ENCODE measurements at places on chromosomes 5 and 9.
A peak's percentile ranks its signal among the peaks of the same experiment; 100 is the strongest.

DNA sequence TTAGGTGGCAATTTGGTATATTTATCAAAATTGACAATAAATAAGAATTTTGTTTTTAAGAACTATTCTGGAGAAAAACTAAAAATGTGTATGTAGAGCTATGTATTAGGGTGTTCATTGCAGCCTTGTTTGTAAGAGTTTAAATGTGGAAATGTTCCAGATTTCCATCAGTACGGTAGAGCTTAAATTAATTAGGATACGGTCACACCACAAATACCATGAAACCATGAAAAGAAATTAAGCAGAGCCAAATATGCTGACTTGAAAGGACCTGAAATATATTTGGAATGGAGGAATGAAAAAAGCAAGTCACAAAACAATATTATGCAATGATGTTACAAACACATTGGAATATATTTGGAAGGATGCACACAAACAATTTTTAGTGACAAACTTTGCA, 64.6 kb downstream of the ACTBL2 start:
- no peak for DNase-seq

DNA sequence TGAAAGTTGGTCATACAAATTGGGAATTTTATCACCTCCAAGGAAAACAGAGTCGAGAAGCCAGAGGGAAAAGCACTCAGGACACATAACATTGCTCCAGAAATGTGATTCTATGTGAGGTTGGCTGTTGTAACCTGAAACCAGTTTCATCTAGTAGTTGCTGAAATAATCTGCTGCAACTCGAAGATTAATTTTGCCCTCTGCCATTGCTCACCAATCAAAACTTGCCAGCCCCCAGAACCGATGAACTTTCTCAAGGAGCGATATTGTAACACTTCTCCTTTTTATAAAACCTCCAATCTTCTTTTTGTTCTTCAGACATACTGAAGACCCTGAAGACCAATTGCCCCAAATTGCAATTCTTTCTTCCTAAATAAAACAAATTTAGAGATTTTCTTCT, 31.1 kb downstream of the C5orf58 start:
- no peak for DNase-seq

DNA sequence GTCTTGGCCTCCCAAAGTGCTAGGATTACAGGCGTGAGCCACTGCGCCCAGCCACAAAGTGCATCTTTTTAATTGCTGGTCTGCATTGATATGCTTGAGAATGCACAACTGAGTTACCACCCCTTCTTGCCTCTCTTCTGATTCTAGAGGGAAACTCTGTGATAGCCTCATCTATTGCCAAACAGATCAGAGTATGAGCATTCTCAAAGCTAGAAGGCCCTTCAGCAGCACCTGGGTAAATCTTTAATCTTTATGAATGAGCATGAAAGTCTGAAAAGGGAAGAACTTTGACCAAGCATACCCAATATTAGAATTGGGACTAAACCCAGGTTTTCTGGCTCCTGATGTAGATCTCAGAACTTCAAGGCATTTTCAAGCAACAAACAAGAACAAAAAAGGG, 298.3 kb upstream of the TNC start:
- DNase-seq: no peak

- DNase-seq: peak; percentile 58
These were observed 722.8 kb upstream of the GRAMD2B start for GRCh38 chr5:125700380-125700861.

DNA sequence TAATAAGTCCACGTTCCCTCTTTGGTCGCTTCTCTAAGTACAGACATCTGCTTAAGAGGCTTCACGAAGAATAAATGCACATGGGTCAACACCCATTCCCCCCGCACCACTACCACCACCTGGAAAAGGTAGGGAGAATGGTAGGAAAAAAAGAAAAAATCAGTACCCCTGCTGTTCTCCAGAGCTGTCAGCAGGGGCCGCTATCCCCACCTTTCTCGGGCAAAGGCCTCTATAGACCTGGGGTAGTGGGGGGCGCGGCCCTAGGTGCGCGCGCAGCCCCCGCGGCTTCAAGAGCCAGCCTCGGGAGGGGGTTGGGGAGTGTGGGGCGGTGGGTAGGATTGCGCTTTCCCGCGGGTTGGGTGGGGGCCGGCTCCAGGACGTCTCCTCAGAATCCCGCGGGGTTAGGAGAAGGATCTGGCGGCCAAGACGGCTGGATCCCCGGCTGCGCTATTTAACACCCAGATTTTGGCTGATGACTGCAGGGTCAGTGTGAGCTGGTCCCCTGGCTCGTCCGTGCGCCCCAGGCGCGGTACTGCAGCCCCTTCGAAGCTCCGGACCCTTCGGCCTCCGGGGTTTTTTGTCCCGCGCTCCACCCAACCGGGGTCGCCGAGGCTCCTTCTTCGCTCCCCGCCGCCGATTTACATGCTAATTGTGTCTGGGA, 1.6 kb upstream of the SEMA6A start:
- peak; percentile 50 for DNase-seq

- DNase-seq: peak; percentile 79
These were observed 3.7 kb upstream of the WDR31 start for GRCh38 chr9:113343732-113344231.

DNA sequence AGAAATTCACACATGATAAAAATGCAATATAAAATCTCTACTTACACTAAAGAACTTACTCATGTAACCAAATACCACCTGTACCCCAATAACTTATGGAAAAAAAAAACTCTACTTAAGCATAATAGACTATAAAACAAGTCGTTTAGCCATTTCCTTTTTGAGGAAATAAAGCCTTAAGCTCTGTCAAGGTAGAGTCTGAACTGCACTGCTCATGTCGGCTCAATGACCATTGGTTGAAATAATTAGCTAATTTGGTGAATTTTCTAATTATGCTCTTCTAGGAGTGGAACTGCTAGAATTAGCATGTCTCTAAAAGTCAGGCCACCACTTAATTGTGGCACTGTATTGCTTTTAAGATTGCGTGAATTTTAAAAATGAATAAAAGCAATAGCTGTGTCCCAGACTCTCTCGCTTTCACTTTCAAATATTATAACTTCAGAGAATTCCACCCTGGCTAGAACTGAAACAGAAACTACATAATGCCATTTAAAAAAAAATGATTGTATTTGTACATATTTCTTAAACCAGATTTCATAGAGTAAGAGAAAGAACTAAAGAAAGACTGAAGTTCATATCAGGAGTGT, 113.0 kb upstream of the PCA3 start:
- DNase-seq: peak; percentile 43

DNA sequence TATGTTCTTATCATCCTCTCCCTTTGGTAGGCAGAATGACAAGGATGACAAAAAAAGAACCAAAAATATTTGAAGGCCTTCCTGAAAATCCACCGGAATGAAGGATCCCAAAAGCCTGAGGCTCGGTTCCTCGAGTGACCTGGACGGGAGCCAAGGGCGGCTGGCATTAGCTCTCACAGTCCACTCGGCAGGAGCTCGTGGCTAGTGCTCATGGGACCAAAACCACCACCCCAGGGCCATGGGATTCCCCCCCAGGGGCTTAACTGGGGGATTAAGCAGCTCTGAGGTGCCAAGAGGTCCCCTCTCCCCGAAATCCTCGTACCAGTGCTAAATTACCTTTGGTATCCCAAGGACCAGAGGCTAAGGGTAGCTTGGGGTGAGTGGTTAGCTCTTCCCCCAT, 586 bp upstream of the PDZD2 start:
- no peak for DNase-seq

DNA sequence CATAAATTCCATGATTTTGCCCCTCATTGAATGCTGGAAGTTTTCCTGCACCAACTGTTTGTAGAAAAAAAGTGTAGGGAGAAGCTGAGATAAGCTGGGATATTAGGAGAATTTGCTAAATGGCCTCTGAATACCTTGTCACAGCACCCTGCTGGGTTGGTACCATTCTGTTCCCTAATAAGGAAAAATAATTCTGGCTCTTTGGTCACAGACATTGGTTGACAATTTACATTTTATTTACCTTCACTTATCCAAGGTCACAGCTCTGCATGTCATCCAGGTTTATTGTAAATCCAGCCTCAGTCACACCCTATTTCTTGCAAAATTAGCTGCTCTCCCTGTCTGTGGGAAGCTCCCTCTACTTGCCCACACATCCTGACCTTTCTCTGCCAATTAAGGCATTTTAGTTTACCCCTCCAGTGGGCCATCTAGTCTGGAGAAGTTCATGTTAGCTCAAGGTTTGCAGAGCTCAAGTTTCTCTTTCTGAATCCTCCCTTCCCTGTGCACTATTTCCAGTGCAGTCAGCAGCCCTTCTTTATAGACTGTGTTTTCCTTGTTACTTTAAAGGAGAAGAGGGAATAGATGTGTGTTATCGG, 115.4 kb upstream of the NTRK2 start:
- no peak for DNase-seq

DNA sequence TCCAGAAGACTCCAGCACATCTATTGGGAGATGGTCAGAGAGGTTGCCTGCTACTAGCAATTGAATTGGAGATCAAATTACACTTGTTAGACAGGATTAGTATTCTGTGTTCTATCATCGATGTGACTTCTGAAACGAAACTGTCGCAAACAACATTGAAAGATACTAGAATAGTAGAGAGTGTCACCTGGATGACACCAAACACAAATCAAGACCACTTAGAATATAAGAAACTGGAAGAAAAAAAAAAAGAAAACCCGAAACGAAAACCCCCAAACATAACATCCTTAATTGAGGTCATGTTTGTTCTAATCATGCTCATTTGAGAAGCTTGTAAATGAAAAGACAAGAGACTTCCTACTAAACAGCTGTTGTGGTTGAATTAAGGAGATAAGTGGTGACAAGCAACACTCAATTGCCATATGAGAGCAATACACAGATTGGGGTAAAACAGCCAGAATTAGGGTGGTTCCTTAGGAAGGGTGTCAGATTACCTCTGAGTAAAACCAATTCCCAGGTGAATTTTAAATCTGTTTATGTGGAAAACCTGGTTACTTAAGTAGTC, 97.6 kb downstream of the BASP1 start:
- peak; percentile 85 for DNase-seq

DNA sequence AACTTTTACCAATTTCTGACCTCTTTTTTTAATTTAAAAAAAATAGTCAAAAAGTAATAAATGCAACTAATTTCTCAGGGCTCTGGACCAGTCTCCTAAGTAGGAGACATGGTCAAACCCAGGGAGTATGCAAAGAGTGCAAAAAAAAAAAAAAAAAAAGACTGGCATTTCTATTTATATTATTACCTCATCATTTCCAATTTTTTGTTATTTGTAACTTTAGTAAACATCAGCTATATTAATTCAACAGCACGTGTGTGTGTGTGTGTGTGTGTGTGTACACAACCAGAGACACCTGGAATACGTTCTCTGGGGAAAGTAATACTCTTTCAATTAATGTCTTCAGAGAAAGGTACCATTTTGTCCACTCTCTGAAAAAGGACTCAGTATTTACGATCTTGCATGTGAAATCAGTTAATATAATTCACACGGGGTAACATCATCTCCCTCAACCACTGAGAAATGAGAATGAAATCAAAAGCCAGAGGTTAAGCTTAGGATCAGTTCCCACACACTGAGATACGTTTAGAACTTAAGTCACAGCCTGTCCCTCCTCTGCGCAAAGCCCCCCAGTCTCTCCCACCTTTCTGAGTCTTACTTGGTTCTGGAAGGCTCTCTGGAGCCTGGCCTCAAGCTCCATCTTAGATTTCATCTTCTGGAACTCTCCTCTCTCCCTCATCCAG, 21.9 kb downstream of the ZNF608 start:
- DNase-seq: no peak

- no peak for DNase-seq
These were observed 1.4 kb upstream of the QRFP start for GRCh38 chr9:130897848-130898551.

DNA sequence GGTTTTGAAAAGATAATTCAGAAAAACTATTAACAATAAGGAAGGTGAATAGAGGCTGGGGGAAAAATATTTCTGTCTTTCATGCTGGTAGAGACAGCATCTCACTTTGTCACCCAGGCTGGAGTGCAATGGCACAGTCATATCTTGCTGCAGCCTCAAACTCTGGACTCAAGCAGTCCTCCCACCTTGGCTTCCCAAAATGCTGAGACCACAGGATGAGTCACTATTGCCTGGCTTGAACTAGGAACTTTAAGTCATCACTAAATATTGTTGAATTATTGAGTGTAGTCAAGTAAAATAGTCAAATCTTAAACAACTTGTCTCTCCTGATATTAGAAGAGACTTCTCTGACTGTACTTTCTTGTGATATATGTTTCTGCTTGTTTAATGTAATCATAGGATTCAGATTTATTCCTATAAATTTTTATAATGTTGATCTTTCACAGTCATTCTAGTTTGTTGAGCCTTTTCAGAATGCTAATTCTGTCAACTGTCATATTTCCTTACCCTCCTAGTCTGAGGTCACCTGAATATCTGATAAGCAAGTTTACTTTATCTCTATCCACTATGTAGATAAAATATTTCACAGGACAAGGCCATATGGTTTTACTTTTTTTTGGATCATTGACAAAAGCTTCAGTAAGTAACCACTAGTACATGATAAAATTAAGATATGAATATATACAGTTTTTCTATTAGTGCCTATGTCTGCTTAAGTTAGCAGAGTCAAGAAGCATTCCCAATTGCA, 1696.5 kb downstream of the MAT2B start:
- DNase-seq: peak; percentile 62

DNA sequence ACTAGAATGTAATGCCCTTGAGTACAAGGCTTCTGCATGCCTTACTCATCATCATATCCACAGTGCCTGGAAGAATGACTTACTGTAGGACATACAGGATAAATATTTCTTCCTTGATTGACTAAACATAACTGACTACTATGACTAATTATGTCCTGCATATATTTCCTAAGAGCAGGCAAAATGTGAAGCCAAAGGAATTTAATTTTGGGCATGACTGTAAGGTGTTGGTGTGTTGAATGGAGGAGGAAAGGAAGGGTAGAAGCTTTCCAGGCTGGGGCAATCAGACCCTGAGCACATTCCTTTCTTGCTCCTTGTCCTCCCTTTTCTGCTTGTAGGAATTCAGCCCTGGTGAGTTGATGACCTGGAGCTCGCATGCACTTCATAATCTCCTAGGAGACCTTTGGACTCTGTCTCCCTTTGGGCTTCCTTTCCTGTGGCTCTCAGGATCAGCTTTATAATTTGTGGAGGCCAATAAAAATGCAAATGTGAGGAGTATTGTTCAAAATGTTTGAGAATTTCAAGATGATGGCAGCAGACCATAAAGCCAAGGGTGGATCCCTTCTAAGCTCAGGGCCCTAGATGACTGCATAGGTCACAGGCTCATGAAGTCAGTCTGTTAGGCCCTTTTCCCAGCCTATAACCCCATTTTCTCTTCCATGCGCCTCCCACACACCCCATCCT, 174.0 kb downstream of the HMHB1 start:
- peak; percentile 39 for DNase-seq

GRCh38 chr9:137309368-137310188, 7.5 kb upstream of the NRARP start:
- DNase-seq: no peak
